ENCODE measurements at places on chromosomes 1 and 21.

- DNase-seq, result no peak
Measured at GRCh38 chr1:23581219-23581618, 21.9 kb upstream of the ID3 start.

DNA sequence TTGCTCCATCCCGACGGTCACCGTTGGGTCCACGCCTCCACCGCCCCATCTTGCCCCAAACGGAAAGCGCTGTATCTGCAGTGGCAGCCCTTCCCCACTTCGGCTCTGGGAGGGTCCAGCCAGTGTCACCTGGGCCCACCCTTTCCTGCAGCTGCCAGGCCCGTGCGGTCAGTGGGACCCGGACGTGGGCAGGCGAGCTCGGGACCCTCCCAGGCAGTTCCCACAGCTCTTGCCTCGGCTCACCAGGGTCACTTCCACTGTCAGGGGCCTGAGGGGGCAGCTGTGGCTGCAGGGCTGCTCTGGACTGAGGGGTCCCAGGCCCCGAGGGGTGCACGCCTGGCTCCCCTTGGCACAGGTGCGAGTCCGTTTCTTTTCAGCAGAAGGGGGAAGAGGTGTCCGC is 80.7 kb downstream of the SKI start:
- no peak for DNase-seq

GRCh38 chr1:180489976-180490375 is 12.4 kb downstream of the ACBD6 start:
- no peak for DNase-seq

GRCh38 chr1:6998267-6998666 is 213.0 kb downstream of the CAMTA1 start:
- DNase-seq, result no peak

DNA sequence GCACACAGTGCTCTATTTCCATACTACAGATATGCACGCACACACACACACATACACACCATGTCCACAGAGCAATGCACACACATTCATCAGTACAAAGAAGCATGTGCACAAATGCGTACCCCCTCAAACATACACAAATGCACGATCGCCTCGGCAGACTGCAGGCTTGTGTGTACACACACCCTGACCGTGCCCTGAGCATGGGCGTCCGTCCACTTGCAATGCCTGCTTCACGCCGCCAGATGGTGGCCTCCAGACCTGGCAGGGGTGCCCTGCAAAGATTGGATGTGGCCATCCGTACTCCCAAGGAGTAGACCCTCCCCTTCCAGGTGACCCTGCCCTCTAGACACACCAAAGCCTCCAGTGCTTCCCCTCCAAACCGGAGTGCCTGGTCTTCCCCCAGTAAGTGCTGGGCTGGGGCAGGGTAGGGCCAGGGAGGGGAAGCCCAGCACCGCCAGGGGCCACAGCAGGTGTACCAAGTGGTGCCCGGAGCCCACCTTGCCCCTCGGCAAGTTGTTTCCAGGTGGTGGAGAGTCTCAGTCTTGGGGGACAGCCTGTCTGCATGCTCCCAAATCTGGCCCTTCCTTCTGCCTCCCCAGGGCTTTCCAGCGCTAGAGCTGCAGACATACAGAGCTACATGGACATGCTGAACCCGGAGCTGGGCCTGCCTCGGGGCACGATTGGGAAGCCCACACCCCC is 20.6 kb downstream of the ESPN start:
- no peak for DNase-seq

- DNase-seq, result no peak
Measured at GRCh38 chr1:86551305-86551704, 4.4 kb downstream of the CLCA4 start.

- DNase-seq, result no peak
Measured at GRCh38 chr1:237671262-237671661, 219.5 kb downstream of the ZP4 start.

- no peak for DNase-seq
Measured at GRCh38 chr1:19749685-19750084, 50.0 kb downstream of the TMCO4 start.

DNA sequence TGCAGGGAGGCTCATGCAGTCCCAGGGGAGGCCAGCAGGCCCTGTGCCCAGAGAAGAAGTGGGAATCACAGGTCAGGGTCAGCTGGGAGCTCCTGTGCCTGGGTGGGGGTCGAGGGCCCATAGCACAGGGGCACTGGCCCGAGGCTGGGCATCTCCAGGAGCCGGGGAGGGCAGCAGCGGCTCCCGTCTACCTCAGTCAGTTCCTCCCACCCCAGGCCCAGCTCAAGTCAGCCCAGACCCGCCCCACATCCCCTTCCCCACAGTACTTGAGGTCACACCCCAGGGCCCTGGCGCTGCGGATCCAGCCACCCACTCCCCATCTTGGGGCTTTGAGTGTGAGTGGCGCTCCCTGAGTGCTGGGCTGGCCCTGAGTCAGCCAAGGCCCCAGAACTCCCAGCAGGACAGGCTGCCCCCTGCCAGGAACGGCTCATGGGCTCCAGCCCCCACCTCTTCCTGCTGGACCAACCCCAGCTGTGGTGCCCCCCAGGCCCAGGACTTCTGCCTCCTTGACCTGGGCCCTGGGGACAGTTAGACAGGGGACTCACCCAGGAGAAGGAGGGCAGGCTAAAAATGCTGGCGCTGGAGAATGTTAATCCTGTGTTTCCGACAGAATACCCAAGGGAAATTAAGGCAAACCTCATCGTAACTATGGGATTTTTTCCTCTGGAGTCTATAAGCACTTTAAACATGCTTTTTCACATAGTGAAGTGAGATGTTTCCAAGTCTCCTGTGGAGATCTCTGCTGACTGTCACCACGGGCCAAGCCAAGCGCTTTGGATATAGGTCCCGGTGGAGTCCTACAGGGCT is 68.8 kb upstream of the COL6A1 start:
- no peak for DNase-seq

GRCh38 chr1:58017641-58018040 is 528.9 kb downstream of the OMA1 start:
- DNase-seq, result no peak

GRCh38 chr1:214966346-214966745 is 116.2 kb upstream of the KCNK2 start:
- DNase-seq, result no peak

DNA sequence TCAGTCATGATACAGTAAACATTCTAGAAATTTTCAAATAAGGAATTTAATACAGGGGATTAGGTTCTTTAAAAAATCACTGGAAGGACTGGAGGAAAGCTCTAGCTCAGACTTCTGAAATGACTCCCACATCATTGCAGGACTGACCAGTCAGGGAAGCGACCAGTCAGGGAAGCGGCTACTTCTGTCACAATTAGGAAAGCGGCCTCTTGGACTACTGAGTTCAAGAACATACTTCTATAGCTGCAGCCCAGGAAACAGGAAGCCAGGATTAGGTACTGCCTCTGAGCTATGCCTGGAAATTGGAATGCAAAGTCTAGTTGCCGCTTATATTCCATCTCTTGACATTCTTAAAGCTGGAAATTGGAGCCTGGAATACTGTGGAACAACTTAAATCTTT is 45.5 kb downstream of the USP25 start:
- DNase-seq, result no peak

DNA sequence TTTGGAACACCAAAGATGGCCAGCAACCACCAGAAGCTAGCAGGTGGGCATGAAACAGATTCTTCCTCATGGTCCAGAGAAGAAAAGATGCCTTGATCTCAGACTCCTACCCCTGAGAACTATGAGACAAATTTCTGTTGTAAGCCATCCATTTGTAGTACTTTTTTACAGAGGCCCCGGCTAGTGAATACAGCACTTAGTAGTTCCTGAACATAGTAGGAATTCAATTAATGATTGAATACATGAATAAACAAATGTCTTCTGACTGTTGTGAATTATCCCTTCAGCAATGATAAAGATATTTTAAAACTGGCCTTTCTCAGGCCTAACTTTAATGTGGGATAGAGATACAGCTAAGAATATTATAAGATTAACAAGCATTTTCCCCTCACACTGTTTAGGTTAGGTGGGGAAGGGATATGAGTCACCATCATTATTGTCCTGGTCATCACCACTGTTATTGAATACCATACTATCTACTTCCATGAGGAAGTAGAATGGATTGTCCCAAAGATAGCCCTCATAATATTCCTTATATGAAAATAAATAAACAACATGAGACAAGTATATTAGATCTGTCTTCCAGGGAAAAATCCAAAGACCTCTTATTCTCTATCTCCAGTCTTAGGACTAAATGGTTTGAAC is 51.4 kb downstream of the ADCY10 start:
- no peak for DNase-seq

GRCh38 chr1:39539252-39539790 is 37.3 kb downstream of the PABPC4 start:
- peak; percentile 71 for DNase-seq

- DNase-seq, result no peak
Measured at GRCh38 chr1:24481101-24481500, 21.5 kb upstream of the RCAN3 start.

GRCh38 chr1:193013005-193013404 is 46.2 kb downstream of the UCHL5 start:
- no peak for DNase-seq

DNA sequence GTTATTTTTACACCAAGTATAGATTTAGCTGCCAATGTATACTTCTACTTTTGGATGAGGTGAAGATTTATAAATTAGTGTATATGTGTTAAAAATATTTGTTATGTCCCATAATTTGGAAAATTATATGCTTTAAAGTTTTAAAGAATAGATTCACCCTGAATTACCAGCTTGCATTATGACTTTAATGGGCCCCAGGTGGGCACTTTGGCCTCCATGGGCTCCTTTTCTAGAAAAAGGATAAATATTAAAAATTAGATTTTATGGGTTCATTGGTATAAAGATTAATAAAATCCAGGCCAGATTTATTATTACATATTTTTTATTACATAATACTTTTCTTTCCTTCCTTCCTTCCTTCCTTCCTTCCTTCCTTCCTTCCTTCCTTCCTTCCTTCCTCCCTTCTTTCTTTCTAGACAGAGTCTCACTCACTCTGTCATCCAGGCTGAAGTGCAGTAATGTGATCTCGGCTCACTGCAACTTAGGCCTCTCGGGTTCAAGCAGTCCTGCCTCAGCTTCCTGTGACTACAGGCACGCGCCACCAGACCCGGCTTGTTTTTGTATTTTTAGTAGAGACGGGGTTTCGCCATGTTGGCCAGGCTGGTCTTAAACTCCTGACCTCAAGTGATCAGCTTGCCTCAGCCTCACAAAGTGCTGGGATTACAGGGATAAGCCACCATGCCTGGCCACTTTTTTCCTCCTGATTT is 21.9 kb downstream of the KMO start:
- no peak for DNase-seq

DNA sequence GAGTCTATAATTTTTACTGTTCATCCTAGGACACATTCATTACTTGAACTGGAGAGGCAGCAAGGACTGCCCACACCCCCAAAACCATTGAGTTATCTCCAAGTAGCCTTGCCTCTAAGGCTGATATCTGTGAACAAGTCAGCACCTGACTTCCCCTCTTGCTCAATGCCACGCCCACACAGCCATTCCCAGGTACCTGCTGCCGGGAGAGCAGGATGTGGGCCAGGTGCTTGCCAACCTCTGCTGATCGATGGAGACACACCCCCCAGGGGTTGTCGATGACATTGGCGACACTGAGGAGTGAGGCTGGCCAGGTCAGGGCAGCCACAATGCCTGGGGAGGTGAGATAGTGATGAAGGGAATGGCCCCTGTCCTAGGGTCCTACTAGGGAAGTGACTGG is 60.1 kb downstream of the TMCO4 start:
- DNase-seq, result no peak

DNA sequence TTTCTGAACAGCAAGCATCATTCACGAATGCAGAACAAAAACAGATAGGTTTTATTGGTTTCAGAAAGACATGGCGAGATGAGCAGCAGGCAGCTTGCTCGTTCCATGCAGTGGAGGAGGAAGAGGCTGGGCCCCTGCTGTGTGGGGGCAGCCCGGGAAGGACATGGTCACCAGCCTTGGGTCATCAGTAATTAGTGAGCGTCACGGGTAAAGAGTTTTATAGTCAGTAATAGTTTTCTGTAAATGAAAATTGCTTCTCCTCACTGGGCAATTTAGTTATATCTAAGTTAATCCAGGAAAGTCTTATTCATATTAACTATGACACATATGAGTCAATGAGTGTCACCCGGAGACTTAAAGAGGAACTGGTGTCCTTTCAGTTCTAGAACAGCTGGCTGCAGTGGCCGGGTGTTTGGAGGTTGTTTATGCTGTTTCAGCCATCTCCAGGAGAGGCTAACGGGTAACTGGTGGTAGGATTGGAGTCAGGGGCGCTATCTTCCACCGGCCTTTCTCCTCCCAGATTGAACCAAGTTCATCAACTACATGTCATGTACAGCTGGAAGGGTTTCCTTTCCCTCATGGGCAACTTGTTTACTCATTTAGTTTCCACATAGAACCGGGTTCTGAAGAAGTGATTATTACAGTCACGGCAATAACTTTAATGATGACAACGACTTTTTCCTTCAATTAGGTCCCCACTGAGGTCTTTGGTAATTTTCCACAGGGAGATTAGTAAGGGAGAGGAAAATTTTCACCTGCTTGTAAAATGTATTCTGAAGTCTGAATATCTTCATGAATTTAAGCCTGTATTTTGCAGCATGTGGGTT is 34.6 kb upstream of the SLC45A1 start:
- DNase-seq, result peak; percentile 43
